ENCODE measurements at places on chromosomes 1 and 21.
A peak's percentile ranks its signal among the peaks of the same experiment; 100 is the strongest.

- no peak for DNase-seq
Measured at GRCh38 chr1:178565586-178565985, 52.7 kb downstream of the TEX35 start.

GRCh38 chr1:228393811-228394570 is 12.6 kb downstream of the TRIM11 start:
- DNase-seq: no peak

DNA sequence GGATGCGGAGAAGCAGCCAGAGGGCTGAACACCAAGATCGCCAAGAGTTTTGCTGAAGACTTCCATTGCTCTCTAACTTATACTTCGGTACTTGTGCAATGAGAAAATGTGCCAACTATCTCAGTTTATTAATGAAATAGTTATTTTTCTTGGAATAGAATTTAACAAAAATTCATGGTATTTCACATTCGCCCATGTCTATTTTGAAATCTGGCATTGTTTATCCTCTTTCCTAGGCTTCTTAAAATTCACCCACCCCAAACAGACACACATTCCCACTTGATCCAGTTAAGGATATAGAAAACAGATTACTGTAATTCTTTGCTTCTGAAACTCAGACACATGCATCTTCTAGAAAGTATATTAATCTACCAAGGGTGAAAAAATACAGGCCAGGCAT is 56.3 kb upstream of the ADAMTS5 start:
- no peak for DNase-seq

DNA sequence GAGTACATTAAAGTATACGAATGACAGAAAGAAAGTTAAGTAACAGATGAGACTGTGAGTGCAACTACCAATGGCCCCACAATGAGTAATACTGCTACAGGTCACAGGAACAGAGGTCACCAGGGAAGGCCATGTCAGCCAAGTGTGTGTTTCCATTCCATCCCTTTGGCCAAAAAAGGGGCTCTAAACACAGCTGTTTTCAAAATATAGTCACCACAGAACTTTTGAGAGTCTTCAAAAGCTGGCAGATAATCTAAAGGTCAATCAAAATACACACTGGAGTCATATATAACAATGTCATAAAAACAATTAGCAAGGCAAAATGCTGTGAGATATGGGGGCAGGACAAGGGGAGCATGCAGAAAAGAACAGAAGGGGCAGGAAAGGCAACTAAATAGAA is 10.2 kb downstream of the USP24 start:
- no peak for DNase-seq

GRCh38 chr1:22600071-22600816 is 36.2 kb upstream of the C1QA start:
- DNase-seq: no peak

- DNase-seq: peak; percentile 38
Measured at GRCh38 chr1:52142220-52143183, 613 bp downstream of the ZFYVE9 start.

DNA sequence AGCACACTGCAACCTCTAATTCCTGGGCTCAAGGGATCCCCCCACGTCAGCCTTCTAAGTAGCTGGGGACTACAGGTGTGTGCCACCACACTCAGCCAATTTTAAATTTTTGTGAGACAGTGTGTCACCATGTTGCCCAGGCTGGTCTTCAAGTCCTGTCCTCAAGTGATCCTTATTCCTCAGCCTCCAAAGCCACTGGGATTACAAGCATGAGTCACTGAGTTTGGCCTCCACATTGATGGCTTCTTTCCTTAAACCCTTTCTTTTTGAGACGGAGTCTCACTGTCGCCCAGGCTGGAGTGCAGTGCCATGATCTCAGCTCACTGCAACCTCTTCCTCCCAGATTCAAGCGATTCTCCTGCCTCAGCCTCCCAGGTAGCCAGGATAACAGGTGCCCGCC is 7.6 kb downstream of the KPNA6 start:
- DNase-seq: no peak

DNA sequence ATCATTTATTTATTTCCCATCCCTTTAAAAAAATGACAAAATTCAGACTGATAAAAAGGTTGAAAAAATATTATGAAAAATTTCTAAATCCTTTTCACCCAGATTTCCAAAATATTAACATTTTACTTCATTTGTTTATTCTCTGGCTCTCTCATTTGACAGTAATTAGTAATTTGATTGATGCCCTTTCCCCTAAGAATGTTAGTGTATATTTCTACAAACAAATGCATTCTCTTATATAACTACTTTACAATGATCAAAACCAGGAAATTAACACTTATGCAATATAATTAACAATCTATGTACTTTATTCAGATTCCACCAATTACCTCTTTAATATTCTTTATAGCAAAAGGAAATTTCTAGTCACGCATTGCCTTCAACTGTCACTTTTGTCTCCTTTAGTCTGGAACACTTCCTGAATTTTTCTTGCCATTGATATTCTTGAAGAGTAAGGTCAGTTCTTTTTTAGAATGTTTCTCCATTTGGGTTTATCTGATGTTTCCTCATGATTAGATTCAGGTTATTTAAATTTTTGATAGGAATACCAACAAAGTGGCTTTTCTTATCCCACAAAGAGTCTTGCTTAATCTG is 3.9 kb downstream of the CD53 start:
- DNase-seq: no peak

DNA sequence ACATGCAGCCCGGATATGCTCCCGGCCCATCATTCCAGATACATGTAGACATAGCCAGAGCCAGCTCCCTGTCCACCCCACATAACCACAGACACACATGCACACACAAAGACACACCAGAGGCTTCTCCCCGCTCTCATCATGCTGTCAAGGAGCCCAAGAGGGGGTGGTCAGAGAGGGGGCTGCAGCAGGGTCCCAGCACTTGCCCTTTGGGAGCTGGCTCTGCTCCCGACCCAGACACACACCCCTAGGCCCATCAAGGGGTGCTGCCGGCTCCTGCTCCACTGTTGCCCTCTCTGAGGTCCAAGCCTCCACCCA is 2.6 kb downstream of the PTAFR start:
- no peak for DNase-seq

DNA sequence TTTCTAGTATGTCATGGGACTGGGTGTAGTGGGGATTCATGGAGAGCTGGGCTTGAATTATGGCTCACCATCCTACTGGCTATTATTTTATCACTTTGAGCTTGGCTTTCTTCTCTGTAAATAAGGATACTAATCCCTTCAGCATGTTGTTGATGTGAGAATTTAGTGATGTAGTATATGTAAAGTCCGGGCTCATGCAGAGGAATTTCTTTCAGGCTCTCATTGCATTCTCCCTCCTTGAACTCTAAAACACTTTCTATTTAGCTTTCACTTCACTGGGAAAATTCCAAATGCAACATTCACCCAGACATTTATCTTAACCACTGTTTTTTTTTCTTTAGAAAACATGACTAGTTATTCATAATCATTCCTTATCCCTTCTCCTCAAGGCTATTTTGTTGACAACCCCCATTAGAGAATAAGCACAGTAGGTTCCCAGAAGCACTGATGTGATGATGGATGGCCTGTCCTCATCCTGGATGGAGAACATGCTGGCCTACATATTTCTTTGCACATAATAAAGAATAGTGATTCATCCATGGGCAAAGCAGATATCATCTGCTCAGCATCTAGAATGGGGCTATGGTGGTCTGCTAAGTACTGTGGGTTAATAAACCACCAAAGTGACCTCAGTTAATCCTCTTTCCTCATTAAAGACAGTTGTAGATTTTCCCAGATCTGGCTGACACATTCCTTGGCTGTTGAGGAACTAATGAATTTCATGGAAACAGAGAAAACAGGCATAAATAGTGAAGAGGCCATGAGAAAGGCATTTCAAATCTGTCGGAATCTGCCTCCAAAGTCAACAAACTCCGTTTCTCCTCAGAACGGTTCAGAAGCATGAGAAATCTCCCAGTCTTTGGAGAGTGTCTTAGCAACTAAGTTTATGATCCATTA is 68.0 kb upstream of the CYP2J2 start:
- DNase-seq: peak; percentile 78

- peak; percentile 26 for DNase-seq
Measured at GRCh38 chr1:115753830-115754229, 14.7 kb downstream of the CASQ2 start.
